ENCODE measurements at places on chromosomes 12 and 14.

DNA sequence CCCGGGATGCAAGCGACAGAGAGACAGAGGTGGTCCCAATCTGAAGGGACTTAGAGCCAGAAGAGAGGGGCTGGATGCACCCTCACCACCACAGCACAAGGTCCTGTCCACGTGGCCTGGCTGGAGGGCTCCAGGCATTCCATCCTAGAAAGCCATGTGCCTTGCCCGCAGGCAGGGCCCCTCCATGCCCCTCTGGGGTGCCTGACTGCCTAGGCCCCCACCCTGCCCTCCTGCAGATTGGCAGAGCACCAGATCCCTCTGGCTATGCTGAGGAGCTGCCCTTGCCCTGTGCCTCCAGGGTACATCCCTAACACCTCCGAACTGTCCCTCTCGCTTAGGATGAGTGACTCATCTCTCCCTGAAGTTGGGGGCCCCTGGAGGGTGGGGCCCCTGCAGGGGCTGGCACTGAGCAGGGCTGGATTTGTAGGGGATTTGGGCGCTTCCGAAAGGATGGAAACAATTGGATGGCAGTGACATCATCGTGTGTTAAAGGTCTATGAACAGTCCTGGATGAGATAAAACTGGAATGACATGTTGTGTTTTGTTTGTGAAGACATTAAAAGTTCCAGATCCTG, 50.9 kb downstream of the CHGA start:
- DNase-seq: no peak

DNA sequence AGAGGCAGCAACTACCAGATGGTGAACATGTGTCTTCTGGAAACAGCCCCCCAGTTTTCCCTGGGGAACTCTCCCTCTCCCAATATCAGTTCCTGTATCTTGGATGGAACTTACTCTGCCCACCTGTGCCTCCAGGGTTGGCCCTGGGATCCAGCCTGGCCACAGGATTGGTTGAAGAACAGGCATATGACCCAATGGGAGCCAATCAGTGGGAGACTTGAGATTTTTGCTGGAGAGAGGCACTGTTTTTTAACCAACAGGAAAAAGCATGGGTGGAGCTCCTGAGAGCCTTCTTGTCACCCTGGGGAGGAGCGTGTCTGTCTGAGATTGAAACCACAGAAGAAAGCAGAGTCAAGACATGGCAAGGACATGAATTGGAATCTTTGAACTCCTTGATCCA, 33.6 kb upstream of the COX6A1 start:
- no peak for DNase-seq

DNA sequence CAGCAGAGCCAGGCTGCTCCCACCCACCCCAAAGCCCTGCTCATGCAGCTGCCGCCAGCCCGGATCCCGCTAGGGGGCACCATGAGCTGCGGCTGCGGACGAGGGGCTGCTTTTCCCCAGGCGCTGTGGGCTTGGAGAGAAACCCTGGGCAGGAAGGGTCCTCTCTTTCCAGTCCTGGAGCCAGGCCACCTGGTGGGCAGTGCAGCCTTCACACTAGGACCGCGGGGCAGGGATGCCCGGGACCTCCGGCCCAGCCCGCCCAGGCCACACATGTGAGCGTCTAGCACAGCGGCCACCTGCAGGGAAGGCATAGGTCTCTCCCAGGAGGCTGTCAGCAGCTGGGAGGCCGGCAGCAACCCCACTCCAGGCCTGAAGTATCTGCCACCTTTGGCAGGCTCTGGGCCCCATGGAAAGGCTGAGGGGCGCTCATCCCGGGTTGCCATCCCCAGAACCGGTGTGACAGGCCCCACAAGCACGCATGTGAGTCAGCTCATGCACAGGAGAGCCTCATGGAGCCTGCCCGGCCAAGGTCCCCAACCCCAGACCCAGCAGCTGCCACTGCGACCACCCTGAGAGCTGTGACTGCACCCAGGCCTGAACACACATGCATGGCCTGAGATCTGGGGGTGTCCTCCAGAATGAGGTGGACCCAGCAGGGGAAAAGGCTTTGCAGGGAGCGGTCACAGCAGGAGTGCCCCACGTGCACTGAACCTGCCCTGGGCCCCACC, 280.0 kb upstream of the RTL1 start:
- no peak for DNase-seq

GRCh38 chr12:70553391-70553859, 83.8 kb downstream of the PTPRB start:
- DNase-seq: no peak

- DNase-seq: no peak
Observed at GRCh38 chr12:57008178-57008577, 1.8 kb upstream of the ZBTB39 start.

DNA sequence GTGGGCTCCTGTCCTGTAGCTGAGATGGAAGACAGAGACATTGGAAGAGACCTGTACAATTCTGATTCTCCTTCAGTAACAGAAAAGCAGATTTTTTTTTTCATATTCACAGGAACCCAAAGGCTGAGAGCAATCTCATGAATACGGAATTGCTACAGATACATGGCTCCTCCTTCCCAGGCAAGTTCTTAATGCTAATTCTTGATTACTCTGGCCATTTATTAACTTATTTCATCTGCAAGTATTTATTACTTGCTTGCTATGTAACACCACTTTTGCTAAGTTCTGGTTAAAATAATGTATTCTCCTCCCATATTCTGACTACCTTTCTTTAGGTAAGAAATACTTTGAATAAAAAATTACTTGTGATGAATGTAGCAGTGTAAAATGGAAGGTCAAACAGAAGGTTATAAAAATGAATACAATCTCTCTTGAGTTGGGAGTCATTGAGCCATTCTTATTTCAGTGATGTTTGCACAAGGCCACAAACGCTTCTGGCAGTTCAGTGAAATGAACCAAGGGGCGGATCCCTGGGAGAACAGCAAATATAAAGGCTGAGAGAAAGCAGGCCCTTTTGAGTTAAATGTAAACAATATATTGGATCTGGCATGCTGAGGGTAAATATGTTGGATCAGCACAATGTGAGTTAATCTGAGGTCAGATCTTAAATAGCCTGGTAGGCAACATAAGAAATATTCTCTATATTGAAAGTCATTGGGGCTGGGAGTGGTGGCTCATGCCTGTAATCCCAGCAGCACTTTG, 37.6 kb downstream of the MUCL1 start:
- no peak for DNase-seq

DNA sequence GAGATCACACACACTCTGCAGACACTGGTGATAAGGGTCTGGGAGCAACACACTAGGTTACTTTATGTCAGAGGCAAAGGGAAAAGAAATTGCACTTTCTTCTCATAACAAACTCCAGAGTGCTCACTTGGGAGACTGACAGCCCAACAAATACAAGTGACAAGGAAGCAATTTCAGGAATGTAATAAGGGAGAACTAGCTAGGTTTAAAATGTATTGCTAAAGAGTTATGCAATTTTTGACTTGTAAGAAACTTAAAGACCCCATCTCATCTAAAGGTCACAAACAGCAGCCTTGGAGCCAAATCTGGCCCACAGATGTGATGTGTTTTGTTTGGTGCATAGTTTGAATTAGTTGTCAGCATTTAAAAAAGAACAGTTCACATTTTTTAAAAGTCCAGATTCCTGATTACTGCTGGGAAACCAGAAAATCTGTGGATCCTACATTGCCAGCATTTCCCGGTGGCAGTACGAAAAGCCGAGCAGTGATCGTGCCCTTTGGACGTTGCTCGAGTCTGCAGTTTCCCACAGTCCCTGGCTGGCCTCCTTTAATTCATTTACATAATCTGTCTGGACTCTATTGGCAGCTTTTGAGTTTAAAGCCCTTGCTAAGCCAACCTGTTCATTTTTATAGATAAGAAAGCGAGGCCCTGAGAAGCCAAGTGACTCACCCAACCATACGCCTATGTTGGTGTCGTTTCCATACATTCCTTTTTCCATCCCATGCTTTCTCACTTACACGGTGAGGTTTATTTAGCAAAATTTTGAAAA, 42.0 kb upstream of the ETV6 start:
- DNase-seq: no peak

GRCh38 chr12:67558775-67559174, 89.8 kb upstream of the DYRK2 start:
- DNase-seq: no peak

GRCh38 chr12:25480145-25480544, 72.9 kb downstream of the LMNTD1 start:
- DNase-seq: no peak

- DNase-seq: no peak
Observed at GRCh38 chr14:81849714-81850113, 316.1 kb upstream of the SEL1L start.

DNA sequence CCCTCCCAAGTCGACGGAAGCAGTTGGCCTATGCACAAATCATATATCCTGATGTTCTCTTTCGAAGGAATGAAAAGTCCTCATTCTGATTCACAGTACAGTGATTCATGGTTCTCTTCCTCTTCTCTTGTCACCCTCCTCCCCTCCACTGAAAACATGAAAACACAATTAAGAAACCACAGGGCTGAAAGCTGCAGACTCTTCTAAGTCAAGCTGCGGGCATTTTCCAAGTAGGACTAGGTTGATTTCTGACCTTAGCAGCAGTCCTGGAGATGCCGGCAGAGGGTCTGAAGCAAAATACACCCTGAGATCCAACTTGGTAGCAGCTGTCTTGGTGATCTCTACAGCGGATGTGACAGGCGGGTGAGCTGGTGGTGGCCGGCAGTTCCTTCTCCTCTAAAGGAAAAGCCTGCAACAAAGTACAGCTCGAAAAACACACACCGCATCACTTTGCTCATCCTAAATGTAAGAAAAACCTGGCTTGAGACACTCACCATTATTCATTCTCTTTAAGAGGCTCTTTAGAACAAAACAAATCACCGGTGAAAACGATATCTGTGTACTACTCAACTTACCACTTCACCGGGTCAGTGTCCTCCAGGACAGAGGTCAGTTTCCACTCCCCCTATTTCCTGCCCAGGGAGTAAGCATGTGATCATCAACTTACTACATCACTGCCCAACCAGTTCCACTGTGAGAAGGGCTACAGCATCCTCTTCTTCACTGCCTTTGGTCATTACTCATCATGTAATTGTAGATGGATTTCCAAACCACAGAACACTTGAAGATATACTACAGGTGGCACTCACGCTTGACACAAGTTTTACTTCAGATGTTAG, 6.0 kb downstream of the TMCC3 start:
- DNase-seq: no peak

GRCh38 chr14:65334765-65335410, 77.6 kb upstream of the FUT8 start:
- DNase-seq: no peak

DNA sequence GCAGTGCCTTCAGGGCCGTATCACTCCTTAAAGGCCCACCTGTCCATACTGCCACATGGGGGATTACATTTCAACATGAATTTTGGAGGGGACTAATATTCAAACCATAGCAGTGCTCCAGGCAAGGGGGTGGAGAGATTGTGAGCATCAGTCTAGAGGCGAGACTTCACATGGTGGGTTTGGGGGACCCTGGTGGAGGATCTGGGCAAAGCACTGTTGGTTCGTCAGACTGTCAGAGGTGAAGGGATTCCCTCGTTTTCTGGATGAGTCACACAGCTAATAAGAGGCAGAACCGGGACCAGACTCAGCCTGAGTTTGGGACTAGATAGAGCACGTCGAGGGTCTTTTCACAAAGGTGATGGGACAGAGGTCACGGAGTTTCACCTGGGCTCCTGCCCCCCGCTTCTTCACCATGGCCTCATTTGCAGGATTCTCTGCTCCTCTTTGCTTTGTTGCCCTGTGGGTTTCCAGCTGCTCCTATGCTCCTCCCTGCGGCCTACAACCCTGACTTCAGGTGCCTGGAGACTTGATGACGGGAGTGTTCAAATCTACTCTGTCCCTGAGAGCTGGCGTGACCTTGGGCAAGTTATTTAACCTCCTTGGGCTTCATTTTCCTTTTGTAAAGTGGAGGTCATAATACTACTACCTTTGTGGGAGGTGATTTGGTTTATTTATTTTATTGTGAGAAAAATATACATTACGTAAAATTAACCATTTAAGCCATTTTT, 41.5 kb downstream of the TEAD4 start:
- DNase-seq: no peak

DNA sequence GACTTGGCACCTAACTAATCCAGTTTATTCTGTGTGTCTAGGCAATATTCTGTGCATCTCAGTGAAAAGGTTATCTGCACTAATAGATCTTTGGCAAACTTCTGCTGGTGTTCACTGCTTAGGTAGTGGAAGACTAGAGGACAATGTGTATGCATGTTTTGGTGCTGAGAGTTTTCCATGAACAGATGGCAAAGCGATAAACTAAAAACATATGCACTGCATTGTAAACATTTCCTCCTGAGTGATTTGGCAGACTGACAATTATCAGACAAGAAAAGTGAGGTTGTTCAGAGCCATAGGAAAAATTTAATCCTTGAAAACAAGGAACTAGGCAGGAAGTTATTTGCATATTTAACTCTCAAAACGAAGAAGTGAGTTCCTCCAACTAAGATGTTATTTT, 400.4 kb downstream of the ATP23 start:
- DNase-seq: no peak

GRCh38 chr12:58833853-58834252, 86.5 kb downstream of the LRIG3 start:
- DNase-seq: no peak

- peak; percentile 71 for DNase-seq
Observed at GRCh38 chr12:48189331-48190125, 6.1 kb downstream of the CCDC184 start.

DNA sequence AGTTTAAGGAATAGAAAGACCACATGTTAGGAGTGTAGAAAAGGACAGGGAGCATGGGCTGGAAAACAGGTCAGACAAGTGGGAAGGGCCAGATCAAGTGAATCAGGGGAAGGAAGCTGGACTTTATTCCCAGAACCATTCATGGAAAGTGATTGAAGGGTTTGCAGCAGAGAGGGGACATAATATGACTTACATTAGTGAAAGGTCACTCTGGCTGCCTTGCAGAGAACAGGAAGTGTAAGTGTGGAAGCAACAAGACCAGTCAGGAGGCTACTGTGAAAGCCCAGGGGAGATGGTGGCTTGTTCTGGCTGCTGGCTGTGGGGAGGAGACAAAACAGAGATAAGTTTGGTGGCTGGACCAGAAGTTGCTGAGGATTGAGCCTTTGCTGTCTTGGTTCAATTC, 69.1 kb downstream of the VCPKMT start:
- DNase-seq: no peak

DNA sequence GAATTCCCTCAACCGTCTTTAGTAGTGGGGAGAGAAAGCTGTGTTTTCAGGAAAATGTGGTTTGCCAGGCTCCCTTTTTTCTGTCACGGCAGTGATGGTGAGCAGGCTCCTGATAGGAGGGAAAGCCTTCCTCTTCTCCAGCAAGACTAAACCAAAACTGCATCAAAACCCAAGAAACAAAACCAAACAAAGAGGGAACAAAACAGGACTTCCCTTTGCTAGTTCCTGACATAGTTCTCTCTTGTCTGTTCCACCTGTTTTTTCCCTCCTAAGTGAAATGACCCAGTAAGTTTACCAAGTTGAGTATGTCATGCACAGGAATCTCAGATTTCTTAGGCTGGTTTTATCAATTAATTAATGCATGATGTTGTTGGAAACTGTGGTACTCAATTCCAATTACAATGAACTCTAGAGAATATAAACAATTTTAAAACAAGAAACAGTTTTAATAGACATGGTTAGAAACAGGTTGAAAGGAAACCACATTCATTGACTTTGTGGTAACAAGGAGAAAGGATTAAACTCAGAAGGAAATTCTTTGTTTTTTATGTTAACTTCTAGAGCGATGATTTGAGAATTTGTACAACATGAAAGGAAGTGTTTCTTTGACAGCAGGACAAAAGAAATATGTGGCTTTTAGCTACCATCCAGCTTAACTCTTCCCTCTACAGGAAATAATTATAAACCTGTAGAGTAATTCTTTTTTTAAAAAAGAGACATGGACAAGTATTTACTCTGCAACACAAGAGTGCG, 23.0 kb upstream of the CSRP2 start:
- DNase-seq: no peak

- DNase-seq: no peak
Observed at GRCh38 chr12:128790221-128790620, 33.5 kb downstream of the SLC15A4 start.

Data from CD8-positive, alpha-beta T cell (primary cell).